IMR-90 (cell line): ENCODE measurements at places on chromosomes 13 and 19. TPM values are rescaled to one million over a fixed set of nuclear protein-coding genes. Genes with fewer than 3 reads are reported as not detected.

The POU2F2 gene
- total RNA-seq = 0.54 and 0.56 TPM in 2 replicates

The NEK5 gene
- total RNA-seq = under 0.01 TPM in 1 of 2 replicates, not detected in the other

The APC2 gene
- 0.28 and 0.36 TPM in 2 replicates for total RNA-seq

The LHFPL6 gene
- 24.7 and 25.3 TPM in 2 replicates for total RNA-seq

The UBE2L5 gene
- total RNA-seq = 0.18 TPM in 1 of 2 replicates, not detected in the other

The BST2 gene
- total RNA-seq = 0.18 and 0.28 TPM in 2 replicates

The ODAD3 gene
- total RNA-seq = under 0.01 and 0.28 TPM in 2 replicates

The ARL11 gene
- not detected in 2 replicates for total RNA-seq

The ZNF254 gene
- 8.8 and 15.0 TPM in 2 replicates for total RNA-seq

The SYCN gene
- total RNA-seq = not detected in 2 replicates

The PGLYRP2 gene
- not detected in 2 replicates for total RNA-seq

The OR7A5 gene
- total RNA-seq = not detected in 2 replicates

The ZFP36 gene
- total RNA-seq = 1.4 and 3.1 TPM in 2 replicates

The PLVAP gene
- total RNA-seq = not detected in 2 replicates

The ZNF121 gene
- 62.9 and 83.6 TPM in 2 replicates for total RNA-seq

The URI1 gene
- 43.2 and 95.8 TPM in 2 replicates for total RNA-seq

DNA sequence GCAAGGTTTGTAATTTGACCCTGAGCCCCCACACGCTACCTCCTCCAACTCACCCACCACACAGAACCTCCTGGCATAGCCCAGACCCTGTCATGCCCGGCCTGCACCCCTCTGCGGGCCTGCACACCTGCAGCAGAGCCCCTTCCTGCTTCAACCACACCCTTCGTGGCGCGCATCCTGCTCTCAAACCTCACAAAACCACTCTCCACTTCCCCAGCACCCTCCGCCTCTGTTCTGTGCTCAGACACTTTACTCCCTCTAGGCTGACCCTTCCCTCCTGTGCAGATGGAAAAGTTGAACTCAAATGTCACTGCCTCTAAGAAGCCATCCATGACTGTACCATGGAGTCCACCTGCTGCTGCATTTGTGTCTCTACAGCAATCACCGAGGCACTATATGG is 28.5 kb downstream of the FAAP24 start:
- DNase-seq = no peak

DNA sequence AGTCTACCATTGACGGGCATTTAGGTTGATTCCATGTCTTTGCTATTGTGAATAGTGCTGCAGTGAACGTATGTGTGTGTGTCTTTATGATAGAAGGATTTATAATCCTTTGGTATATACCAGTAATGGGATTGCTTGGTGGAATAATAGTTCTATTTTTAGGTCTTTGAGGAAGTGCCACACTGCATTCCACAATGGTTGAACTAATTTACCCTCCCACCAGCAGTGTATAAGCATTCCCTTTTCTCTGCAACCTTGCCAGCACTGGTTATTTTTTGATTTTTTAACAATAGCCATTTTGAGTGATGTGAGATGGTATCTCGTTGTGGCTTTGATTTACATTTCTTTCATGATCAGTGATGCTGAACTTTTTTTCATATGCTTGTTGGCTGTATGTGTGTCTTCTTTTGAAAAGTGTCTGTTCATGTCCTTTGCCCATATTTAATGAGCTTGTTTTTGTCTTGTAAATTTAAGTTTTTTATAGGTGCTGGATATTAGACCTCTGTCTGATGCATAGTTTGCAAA is 37.5 kb downstream of the RFC3 start:
- no peak for DNase-seq

DNA sequence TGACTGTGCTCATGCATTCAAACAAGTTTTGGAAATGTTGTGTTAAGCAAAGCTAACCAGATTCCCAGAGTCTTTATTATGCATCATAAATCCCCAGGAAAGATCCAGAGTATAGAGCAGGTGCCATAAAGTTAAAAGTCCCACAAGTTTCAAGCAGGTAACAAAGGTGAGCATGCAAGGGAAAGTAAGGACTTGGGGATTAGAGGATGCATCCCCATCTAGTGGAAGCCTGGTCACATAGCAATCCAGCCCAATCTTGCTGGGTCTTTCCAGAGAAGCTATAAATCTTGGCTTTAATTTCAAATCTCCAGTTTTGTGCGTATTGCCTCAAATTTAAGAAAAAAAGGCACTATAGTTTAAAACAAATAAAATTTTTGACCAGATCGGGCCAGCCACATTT is 72.7 kb downstream of the ZNF254 start:
- peak; percentile 17 for DNase-seq

DNA sequence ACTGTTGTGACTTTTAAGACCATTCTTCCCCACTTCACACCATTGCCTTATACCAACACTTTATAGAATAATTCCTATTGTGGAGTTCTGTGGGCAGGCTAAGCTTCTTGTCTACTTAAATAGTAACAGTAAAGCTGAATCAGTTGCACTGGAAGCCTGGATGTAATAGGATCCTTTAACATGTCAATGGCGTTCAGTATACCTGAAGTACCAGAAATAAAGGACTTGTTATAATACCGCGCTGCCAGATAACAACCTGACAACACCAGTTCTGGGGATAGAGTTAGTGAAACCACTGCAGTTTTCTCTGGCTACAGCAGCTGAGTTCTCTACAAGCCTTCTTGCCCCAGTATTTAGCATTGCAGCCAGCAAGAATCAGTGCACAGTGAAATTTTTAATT is 52.0 kb upstream of the TNFRSF19 start:
- DNase-seq = no peak

GRCh38 chr19:40689339-40690049 is 957 bp downstream of the NUMBL start:
- no peak for DNase-seq

- no peak for DNase-seq
Measured at GRCh38 chr13:57739543-57740190, 108.1 kb downstream of the PCDH17 start.

- DNase-seq = no peak
Measured at GRCh38 chr13:51783428-51784094, 20.4 kb downstream of the DHRS12 start.

- peak; percentile 3 for DNase-seq
Measured at GRCh38 chr13:46844431-46844830, 47.5 kb upstream of the ESD start.

- DNase-seq = no peak
Measured at GRCh38 chr19:30804751-30805150, 432.6 kb downstream of the ZNF536 start.

DNA sequence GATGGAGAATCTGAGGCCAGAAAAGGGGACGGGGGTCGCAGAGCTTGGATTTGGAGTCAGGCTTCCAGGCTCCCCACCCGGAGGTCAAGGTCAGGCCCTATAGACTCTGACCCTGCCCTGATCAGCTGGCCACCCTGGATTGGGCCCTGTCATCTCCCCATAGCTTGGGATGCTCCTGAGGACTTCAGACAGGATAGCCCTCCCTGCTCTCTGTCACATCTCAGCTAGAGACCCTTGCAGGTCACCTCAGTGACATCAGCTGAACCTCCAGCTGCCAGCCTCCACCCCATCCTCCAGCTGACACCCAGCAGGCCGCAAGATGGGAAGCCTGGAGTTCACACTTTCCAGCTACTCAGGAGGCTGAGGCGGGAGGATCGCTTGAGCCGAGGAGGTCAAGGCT is 2.8 kb upstream of the TPM4 start:
- no peak for DNase-seq

- DNase-seq = no peak
Measured at GRCh38 chr19:32537580-32537979, 43.4 kb upstream of the PDCD5 start.

DNA sequence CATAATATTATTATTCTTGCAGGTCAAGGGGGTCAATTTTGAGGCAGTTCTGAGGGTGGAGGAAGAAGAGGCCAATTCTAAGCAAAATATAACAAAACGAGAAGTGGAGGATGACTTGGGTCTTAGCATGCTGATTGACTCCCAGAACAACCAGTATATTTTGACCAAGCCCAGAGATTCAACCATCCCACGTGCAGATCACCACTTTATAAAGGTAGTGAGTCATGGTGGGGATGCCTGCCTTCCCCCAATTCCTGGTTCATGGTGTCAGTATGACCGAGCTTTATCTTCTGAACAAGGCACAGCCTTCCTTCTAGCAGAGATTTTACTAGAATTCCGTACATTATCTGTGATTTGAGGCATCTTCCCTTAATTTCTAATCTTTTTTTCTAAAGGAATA is 9.4 kb upstream of the DCUN1D2 start:
- peak; percentile 82 for DNase-seq

- no peak for DNase-seq
Measured at GRCh38 chr19:6718741-6719539, 1.5 kb downstream of the C3 start.

DNA sequence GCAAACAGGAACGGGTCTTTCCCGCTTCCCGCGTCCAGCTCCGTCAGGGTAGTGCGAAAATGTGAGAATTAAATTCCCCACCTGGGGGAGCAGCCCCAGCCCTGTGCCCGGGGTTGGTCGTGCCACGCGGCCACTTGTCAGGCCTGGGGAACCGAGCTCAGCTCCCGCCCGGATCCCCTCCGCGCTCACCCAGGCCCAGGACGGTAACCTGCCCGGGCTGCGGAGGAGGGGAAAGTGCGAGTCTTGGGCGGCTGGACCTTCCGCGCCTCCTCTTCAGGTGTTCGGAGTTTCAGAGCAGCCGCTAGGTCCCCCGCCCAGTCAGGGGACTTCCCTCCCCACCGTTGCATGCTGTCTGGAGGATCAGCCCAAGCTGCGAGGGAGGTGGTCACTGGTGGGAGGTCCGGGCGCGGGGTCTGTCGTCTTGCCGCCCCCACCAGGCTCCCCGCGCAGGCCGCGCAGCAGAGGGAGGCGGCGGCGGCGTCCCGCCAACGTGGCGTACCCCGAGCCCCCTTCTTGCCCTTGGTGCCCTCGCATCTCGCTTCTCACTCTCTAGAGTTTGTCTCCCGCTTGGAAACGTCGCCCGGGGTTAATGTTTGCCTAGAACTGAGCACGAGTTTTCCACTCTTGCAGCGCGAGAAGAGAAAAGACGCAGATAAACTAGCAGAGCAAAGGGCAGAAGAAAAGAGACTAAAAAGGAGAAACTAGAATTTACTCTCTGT is 8.1 kb downstream of the URAD start:
- DNase-seq = no peak

GRCh38 chr19:29302002-29302928 is 89.3 kb upstream of the UQCRFS1 start:
- no peak for DNase-seq

DNA sequence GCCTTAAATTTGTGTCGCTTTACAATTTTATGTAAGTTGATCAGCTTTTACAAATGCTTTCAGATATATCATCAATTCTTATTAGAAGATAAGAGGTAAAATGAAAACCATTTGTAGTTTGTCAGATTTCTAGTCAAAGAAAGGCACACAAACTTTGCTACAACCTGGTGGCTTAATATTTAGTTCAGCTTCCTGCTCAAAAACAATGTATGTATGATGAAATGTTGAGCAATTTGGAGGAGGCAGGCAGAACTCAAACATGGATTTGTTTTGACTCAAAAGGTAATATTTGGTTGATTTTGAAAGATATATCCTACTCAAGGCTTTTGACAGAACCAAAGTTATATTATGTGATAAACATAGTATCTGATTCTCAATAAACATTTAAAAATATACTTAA is 24.2 kb downstream of the NEK5 start:
- peak; percentile 7 for DNase-seq

DNA sequence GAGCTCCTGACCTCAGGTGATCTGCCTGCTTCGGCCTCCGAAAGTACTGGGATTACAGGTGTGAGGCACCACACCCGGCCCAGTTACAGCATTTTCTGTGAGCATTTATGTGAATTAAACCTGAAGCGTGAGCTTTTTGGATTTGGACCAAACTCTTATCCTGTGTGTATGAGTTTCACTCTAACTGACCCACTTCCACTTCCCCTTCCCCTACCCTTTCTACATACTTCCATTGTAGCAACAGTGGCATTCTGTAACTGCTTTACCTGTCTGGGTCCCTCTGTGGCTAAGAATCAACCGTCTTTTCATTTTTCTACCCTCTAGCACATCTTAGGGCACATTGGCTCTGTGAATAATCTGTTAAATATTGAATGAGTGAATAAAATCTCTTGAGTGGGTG is 16.2 kb downstream of the FRY start:
- no peak for DNase-seq

GRCh38 chr19:10102787-10103236 is 334 bp upstream of the ANGPTL6 start:
- DNase-seq = no peak

- no peak for DNase-seq
Measured at GRCh38 chr13:25920277-25920676, 131.5 kb downstream of the SHISA2 start.

DNA sequence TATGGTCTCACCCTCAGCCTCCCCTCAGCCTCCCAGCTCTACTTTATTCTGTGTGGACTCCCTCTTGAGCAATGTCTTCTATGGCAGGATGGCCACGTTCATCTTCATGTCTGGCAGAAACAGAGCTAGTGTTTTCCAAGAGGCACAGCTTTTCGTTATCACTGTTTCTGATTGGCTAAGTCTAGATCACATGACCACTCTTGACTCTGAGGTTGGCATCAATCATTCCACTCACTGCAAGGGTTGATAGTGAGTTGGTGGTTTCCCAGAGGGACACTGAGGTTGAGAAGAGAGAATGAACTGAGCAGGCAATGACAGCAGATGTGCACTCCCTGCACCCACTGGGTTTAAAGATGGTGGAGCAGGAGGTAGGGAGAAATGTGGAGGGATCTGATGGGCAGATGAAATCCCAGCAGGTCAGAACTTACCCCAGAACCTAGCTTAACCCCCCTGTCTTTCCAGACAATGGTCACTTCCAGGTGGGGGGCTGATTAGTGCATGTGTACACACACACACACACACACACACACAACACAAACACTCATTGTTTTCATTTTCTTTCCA is 26.3 kb upstream of the UQCRFS1 start:
- no peak for DNase-seq

DNA sequence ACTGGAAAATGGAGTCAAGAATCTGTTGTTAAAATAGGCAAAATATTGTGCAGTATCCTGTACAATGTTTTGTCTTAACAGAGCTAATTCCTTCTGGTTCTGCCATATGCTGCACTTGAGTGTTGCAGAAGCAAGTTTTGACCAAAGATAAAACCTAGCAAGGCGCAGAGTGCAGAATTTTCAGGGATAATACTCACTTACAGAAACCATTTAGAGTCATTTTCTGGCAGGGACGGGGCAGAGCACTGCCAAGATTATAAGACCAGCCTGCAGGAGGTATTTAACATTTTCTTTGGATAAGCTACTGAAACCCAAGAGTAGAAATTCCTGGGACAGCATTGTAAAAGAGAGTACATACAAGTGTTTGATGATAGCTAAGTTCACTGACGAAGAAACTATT is 159.5 kb upstream of the EDNRB start:
- no peak for DNase-seq

GRCh38 chr19:1896508-1896907 is 8.7 kb upstream of the ADAT3 start:
- DNase-seq = no peak

DNA sequence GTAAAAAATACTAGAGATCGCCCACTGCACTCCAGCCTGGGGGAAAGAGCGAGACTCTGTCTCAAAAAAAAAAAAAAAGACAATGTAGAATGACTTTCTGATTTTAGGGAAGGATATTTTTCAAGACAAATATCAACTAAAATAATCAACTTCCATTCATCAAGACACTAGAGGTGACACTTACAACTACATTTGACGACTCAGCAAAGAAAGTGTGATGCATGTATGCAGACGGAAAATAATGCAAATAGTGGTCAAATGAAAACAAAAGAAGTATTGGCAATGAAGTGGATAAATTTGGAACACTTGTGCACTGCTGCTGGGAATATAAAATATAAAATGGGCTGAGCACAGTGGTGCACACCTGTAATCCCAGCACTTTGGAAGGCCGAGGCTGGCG is 12.2 kb downstream of the TMEM161A start:
- no peak for DNase-seq

GRCh38 chr19:51431124-51431523 is 13.7 kb upstream of the SIGLEC10 start:
- no peak for DNase-seq

- no peak for DNase-seq
Measured at GRCh38 chr13:111526922-111527321, 206.5 kb downstream of the TEX29 start.
